ENCODE measurements at places on chromosomes 16 and 17. TPM values are rescaled to one million over a fixed set of nuclear protein-coding genes. Genes with fewer than 3 reads are reported as not detected.

The KRT40 gene
- 0.33 TPM for total RNA-seq

The BCAR1 gene
- 77.3 TPM for total RNA-seq

The KRT16 gene
- total RNA-seq, result 1.1 TPM

The RNF135 gene
- total RNA-seq, result 7.6 TPM

The BOLA2 gene
- total RNA-seq, result 14.0 TPM

The TBC1D3G gene
- total RNA-seq, result not detected

The SBK1 gene
- total RNA-seq, result 1.8 TPM

The SOST gene
- not detected for total RNA-seq

The TMC7 gene
- total RNA-seq, result 6.5 TPM

The KRTAP1-5 gene
- total RNA-seq, result not detected

The CIAO3 gene
- 39.0 TPM for total RNA-seq

The IRX5 gene
- 3.2 TPM for total RNA-seq

The XPO6 gene
- total RNA-seq, result 111 TPM

The MYH1 gene
- 0.12 TPM for total RNA-seq

The RPS2 gene
- 1,991 TPM for total RNA-seq

The RNF167 gene
- total RNA-seq, result 59.2 TPM

The SLC6A2 gene
- total RNA-seq, result 1.1 TPM

The GSDMA gene
- total RNA-seq, result not detected

The ZFP90 gene
- 13.4 TPM for total RNA-seq

The LGALS9 gene
- total RNA-seq, result 4.3 TPM

The CEP131 gene
- 8.8 TPM for total RNA-seq

The NOD2 gene
- total RNA-seq, result 0.13 TPM

The APOBR gene
- total RNA-seq, result 0.13 TPM

The OTOA gene
- 0.07 TPM for total RNA-seq

The SLFN14 gene
- total RNA-seq, result not detected

The KRTAP3-2 gene
- not detected for total RNA-seq

The ZNF276 gene
- 23.2 TPM for total RNA-seq

The RND2 gene
- total RNA-seq, result 6.3 TPM

The RASL10B gene
- total RNA-seq, result 7.4 TPM

The ELMO3 gene
- 18.7 TPM for total RNA-seq

The ATP6V0A1 gene
- total RNA-seq, result 71.4 TPM
